ENCODE measurements at places on chromosomes 3 and 15. TPM values are rescaled to one million over a fixed set of nuclear protein-coding genes. Genes with fewer than 3 reads are reported as not detected.
A peak's percentile ranks its signal among the peaks of the same experiment; 100 is the strongest.

GRCh38 chr15:67884514-67885174 is 44.8 kb upstream of the RNU6-1 start:
- DNase-seq: peak; percentile 90

The RHCG gene
- not detected for total RNA-seq

DNA sequence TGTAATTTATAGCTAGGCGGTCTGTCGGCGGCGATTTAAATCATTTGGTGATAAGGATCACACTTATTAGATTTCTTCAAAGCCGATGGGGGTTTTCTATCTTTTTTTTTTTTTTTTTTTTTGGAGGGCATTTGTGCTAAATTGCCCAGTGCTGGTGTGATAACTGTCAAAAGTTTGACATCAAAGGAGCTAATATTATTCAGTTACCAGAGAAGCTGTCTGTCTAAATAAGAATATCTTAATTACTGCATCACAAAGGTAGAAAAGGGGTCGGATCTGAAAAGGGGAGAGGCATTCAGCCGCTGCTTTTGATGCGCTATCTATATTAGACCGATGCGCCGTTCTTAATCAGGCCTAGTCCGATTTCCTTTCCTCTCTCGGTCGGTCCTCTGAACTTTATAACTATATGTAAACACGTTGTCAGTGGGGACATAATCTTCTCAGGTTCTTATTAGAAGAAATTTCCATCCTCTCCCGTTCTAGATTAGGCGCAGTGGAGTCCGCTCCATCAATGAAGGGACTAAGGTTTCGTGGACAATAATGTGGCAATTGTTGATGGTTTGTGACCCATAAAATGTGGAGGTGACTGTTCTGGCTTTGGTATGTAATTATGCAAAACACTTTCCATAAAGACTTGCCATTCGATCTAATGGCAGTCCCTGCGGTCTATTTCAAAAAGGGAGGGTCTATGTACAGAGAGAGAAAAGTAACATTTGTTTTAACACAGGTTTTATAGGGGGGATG is 31.7 kb downstream of the NR2F2 start:
- no peak for DNase-seq

The P2RY14 gene
- total RNA-seq: not detected

- no peak for DNase-seq
These were observed 277 bp upstream of the DALRD3 start for GRCh38 chr3:49018707-49019006.

Measured in osteocyte (in vitro differentiated cells).